ENCODE measurements at places on chromosomes 6 and 20. TPM values are rescaled to one million over a fixed set of nuclear protein-coding genes. Genes with fewer than 3 reads are reported as not detected.

Gene RIPPLY2
- total RNA-seq: 1.4 TPM

Gene EYS
- under 0.01 TPM for total RNA-seq

Gene PROCR
- 136 TPM for total RNA-seq

Gene GRM1
- total RNA-seq: under 0.01 TPM

Gene C6orf58
- total RNA-seq: not detected
